ENCODE measurements at places on chromosomes 1 and 21. TPM values are rescaled to one million over a fixed set of nuclear protein-coding genes. Genes with fewer than 3 reads are reported as not detected.

The SCAMP3 gene
- 42.1 TPM for total RNA-seq

The CELA2A gene
- not detected for total RNA-seq

DNA sequence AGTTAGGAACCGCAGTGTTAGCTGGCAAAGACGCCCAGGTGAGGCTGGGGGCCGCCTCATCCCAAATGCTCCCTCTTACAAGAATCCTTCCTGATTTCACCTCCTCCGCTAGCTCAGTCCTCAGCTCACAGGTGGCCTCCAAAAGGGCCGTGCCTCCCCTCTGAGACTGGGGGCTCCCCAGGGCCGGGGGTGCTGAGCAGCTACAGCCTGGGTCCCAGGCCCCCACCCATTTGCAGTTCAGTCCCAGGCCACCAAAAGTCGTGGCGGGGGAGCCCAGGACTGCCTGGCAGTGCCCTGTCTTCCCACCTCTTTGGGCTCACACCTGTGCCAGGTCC is 29.6 kb downstream of the RNU1-1 start:
- DNase-seq = no peak

DNA sequence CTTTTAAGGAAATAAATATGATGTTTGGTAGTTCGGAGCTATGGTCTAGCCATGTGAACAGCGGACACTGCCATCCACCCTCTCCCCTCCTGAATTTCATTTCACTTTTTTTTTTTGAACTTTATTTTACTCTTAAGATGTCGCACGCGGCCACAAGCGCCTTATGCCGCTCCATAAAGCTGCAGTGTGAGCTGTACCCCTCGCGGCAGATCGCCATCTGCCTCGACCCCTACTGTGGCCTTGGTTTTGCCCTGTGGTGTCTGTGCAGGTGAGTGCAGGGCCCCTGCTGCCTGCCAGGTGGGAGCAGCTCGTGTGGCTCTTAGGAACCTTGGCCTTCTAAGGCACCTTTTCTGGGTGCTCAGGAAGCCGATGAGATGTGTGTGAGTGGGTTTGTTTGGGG is 48.1 kb downstream of the S100B start:
- no peak for DNase-seq

DNA sequence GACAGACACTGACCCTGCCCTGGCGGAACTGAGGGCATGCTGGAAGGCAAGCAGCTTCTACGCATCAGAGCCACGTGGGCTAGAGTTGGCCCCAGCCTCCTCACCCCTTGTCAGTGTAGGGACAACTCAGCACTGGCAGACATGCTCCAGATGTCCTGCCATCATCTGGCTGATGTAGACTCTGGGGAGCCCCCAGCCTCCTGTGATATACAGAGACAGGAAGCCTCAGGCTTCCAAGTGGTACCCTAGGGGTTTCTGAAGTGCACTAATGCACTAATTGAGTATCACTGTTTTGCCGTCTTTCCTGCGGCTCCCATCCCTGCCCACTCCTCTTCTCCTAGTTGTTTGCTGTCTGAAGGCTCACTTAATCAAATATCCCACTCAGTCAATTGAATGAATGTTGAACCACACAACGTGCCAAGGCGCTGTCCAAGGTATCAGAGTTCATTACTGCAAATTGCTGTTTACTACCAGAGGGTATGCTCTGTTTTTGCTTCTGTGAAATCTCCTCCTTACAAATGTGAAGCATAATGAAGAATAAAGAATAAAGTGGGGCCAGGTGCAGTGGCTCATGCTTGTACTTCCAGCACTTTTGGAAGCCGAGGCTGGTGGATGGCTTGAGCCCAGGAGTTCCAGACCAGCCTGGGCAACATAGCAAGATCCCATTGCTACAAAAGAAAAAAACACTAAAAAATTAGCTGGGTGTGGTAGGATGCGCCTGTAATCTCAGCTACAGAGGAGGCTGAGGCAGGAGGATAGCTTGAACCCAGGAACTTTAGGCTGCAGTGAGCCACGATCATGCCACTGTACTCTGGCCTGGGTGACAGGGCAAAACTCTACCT is 76.4 kb upstream of the ZBTB18 start:
- no peak for DNase-seq

- no peak for DNase-seq
Observed at GRCh38 chr1:241677201-241677600, 25.1 kb downstream of the WDR64 start.

DNA sequence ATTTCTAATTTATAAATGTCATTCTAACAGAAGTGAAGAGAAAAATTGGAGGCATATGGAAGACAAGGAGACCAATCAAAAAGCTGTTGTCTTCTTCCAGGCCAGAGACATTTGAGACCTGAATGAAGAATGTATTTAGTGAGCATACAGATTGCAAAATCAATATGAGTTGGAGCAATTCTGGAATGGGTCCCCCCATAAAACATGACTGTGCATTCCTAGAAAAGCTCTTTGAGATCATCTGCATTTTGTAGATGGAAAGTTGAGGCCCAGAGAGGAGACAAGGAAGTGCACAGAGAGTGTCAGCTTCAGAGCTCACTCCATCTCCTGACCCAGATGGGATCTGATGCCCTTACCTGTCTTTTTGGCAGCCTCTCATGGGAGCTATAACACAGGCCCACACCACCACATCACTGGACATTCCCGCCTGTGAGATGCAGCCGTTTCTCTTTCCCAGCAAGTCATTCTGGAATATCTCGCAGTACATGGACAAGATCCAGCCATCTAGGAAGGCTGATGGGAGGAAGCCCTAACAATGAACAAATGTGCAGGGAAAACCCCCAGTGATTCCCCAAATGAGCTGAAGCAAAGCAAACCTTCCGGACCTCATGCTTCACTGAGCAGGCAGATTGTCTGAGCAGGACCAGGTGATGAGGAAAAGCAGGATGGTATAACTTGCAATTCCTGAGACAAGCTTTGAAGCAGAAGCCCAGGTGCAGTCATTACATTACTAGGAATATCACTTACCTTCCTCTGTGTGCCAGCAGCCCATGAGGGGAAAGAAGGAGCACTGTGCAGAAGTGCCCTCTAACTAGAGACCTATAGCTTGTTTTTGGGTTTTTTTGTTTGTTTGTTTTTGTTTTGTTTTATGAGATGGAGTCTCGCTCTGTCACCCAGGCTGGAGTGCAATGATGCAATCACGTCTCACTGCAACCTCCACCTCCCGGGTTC is 445.6 kb downstream of the PLPP3 start:
- no peak for DNase-seq

DNA sequence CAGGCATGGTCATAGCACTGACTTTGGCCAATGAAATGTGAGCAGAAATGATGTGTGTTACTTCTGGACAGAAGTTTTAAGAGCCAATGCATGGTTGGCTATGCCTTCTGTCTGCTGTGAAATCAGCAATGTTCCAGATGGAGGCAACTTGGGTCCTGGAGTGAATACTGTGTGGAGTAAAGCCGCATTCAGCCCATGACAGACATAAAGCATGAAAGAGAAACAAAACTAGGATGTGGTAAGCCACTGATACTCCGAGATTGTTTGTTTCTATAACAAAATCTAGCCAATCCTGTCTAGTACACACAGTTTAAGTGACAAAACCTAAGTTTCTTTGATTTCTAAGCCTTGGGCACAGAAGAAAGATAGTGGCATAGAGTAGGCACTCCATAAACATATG is 47.1 kb upstream of the ARHGAP29 start:
- peak; percentile 45 for DNase-seq
